ENCODE measurements at places on chromosomes 7 and 10.

- H3K36me3 ChIP-seq: peaks cover 60% of the 10 kb centered on the region
- H3K4me3 ChIP-seq: no peak overlapping the region
- no peak for ATAC-seq
Measured at GRCh38 chr10:132701099-132701845, 84.7 kb downstream of the NKX6-2 start.

DNA sequence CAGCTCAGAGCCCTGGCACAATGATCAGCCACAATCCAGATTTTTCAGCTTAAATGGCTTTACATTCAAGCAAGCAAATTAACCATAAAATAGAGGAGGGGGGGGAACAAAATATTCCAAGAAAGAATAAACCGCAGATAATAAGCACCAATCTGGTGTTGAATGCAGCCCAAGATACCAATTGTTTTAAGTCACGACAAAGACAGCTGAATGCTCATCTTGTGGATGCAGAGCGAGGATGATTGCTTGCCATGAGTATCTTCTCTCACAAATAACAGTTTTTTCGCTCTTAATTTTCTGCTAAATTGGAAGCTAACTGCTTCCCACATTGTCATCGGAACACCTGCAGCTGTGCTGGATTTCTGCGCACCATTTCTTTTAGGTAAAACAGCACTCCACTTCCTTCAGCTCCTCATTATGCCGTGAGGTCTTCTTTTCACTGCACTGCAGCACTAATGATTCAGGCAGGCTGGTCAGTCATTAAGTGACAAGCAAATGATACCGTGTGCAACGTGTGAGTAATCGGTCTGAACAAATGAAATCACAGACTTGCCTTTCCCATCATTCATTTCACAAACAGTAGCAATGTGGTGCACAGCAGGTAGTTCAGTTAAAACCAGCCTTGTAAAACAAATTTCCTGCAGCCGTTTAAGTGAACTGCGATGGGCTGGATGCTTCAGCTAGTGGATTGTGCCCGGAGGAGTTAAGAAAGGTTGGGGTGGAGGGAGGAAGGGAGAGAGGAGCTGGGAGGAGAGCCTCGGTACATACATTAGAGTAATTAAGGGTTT is 106.4 kb upstream of the CDCA7L start:
- H3K4me3 ChIP-seq: no peak overlapping the region
- no peak overlapping the region for H3K27ac ChIP-seq
- no peak for ATAC-seq

DNA sequence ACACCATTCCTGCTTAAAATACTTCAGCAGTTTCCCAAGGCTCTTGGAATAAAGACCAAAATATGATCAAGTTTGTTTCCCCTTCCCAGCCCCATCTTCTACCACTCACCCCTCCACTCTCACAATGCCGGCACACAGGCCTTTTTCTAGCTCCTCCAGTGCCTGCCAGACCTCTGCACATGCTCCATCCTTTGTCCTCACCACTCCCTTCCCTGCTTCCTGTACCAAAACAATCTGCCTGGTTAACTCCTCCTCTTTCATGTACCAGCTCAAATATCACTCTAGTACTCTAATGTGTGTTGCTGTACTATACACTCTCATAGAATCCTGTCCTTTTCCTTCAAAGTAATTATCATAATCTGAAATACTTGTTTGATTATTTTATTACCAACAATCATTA is 19.4 kb downstream of the SCRN1 start:
- no peak overlapping the region for H3K4me3 ChIP-seq
- H3K36me3 ChIP-seq: peaks cover 34% of the 10 kb centered on the region
- no peaks in the 10 kb centered on the region for H3K27me3 ChIP-seq
- H3K27ac ChIP-seq: peak overlapping the region; percentile 4

GRCh38 chr7:134317434-134317833 is 704 bp upstream of the SLC35B4 start:
- H3K4me1 ChIP-seq: peaks cover 14% of the 10 kb centered on the region
- H3K4me3 ChIP-seq: peak overlapping the region; percentile 98
- H3K27me3 ChIP-seq: no peaks in the 10 kb centered on the region
- no peaks in the 10 kb centered on the region for H3K36me3 ChIP-seq

- ATAC-seq: no peak
- peaks cover 12% of the 10 kb centered on the region for H3K27me3 ChIP-seq
- no peak overlapping the region for H3K27ac ChIP-seq
- H3K4me1 ChIP-seq: no peaks in the 10 kb centered on the region
- H3K36me3 ChIP-seq: no peaks in the 10 kb centered on the region
- no peak overlapping the region for H3K4me3 ChIP-seq
Measured at GRCh38 chr7:45697576-45698136, 123.5 kb downstream of the ADCY1 start.

GRCh38 chr10:60335708-60336107 is 54.0 kb downstream of the ANK3 start:
- no peak overlapping the region for H3K4me3 ChIP-seq
- no peak overlapping the region for H3K27ac ChIP-seq
- H3K27me3 ChIP-seq: no peaks in the 10 kb centered on the region
- ATAC-seq: peak; percentile 51
- H3K4me1 ChIP-seq: peaks cover 12% of the 10 kb centered on the region

DNA sequence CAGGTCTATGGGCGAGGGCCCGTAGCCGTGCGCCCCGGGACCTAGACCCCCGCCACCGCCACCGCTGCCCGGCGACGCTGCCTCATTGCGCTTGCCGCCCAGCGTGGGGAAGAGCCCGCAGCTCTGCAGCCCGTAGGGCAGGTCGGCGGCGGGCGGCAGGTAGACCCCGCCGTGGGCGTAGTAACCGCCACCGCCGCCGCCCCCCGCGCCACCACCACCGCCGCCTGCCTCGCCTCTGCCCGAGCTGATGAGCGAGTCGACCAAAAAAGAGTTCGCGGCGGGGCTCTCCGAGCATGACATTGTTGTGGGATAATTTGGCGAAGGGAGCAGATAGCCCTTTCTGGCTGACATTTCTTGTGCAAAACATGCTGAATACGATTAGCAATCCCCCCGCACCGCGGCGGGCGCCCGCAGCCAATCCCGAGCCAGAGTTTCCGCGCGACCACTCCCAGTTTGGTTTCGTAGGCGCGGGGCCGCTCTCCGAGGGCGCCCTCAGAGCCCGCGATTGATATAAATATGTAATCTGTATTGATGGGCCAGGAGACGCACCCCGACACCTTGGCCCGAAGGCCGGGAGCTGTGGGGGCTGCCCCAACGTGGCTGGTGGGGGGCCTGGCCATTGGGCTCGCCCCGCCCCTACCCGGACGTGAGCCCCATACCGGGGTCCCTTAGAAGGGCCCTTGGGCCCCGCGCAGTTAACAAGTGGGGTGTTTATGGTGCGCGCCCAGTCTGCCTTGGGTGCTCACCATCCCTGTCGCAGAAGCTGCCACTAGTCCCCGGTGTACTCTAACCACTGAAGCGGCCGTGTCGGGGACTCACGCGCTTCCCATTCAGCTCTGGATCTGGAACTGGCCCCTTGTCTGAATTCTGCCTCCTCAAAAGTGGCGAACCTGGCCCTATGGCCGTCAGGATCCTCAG is at the start of gene HOXA10:
Gene HOXA10, minus strand, starts transcription at position 365 of the 918 bp plus-strand sequence. Its CDS starts 14 bp downstream, at position 351.
- no peak for ATAC-seq
- peaks cover 18% of the 10 kb centered on the region for H3K4me1 ChIP-seq
- peak within 1 kb of the TSS; percentile 56 for H3K4me3 ChIP-seq
- H3K27ac ChIP-seq: no peak within 1 kb of the TSS
- peaks cover 83% of the 10 kb centered on the region for H3K27me3 ChIP-seq

GRCh38 chr10:54758791-54759190 is 42.2 kb downstream of the PCDH15 start:
- no peak overlapping the region for H3K4me3 ChIP-seq
- H3K4me1 ChIP-seq: no peaks in the 10 kb centered on the region
- no peak overlapping the region for H3K27ac ChIP-seq
- H3K27me3 ChIP-seq: no peaks in the 10 kb centered on the region
